ENCODE measurements at places on chromosomes 4 and X.

GRCh38 chr4:72391281-72391680 lies 177.7 kb downstream of the ADAMTS3 start:
- no peak for DNase-seq

DNA sequence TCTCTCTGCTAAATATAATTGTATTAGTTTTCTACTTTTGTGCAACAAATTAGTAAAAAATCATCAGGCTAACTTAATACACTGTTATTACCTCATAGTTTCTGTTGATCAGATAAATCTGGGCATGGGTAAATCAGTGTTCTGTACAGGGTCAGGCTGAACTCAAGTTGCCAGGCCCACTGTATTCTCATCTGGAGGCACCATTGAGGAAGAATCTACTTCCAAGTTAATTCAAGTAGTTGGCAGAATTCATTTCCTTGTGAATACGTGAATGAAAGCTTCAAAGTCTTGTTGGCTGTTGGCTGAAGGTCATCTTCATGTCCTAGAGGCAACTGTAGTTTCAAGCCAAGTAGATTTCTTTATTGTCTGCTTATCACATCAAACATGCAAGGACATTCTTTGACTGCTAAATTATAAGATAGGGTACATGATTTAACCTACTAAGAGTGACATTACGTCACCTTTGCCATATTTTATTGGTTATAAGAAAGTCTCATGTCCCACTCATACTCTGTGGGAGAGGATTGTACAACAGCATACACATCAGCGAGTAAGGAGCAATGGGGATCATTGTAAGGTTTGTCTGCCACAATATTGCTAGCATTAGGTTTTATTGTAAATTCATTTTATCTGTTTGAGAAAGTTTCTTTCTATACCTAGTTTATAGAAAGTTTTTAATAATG lies 1219.0 kb downstream of the ARAP2 start:
- no peak for DNase-seq

- DNase-seq, result no peak
These were observed 6.7 kb downstream of the BCAP31 start for GRCh38 chrX:153717445-153717844.

DNA sequence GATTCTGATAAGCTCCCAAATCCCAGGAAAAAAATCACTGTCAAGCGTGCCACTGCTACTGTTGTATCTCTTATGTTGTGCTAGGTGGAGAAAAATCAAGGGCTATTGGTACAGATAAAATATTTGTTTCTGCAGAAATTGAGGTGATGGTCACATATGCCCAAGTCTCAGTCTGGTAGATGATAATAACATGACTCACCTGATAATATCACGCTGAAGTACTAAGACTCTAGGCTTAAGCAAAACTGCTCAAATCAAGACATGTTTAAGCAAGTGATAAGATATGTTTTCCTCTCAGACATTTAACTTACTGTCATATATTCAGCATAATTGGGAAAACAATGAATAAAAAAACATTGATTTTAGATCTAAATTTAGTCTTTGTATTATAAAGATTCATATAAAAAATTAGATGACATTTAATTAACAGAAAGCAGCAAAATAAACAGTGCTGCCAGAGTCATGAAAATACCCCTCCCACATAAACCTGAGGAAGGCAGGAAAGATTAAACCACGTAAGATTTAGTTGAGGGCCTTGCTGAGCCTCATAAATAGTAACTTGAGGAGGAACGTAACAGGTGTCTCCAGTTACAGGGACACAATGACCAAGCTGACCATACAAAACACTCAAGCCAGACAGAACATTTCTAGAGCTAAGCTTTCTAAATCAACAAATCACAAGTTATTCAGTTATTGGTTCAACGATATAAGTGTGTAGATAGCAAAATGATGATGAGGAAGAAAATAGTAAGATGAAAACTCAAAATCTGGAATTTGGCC lies 143.5 kb downstream of the CHM start:
- no peak for DNase-seq

DNA sequence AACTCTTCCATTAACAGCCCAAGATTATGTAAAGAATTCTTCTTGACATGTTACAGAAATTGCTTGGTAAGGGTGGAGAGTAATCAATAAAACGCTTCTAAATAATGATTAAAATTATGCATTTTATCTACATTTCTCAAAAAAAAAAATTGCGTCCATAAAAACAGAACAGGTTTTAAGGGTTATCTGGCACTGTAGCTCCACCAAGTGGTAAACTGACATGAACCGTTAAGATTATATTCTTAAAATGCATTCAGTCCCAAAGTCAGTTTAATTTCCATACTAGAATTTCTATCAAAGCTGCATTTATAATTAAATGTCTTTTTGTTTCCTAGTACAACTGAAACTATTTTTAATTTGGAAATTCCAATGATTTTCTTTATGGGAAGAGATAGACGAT lies 214.0 kb upstream of the UGT8 start:
- DNase-seq, result no peak
